Motor neuron (in vitro differentiated cells): ENCODE measurements at places on chromosomes 11 and 22. TPM values are rescaled to one million over a fixed set of nuclear protein-coding genes. Genes with fewer than 3 reads are reported as not detected.

KIF18A gene
- total RNA-seq: 11.7 and 12.6 TPM in 2 replicates

FAM181B gene
- 3.6 and 3.9 TPM in 2 replicates for total RNA-seq

RTN4RL2 gene
- 1.2 and 2.1 TPM in 2 replicates for total RNA-seq

ASPHD2 gene
- total RNA-seq: 7.0 and 7.9 TPM in 2 replicates

HORMAD2 gene
- 0.13 TPM in 1 of 2 replicates, not detected in the other for total RNA-seq

A4GALT gene
- total RNA-seq: 1.2 and 1.5 TPM in 2 replicates

SSRP1 gene
- 129 and 142 TPM in 2 replicates for total RNA-seq

GRCh38 chr11:23789938-23790371 is 706.9 kb upstream of the LUZP2 start:
- no peak for ATAC-seq

DNA sequence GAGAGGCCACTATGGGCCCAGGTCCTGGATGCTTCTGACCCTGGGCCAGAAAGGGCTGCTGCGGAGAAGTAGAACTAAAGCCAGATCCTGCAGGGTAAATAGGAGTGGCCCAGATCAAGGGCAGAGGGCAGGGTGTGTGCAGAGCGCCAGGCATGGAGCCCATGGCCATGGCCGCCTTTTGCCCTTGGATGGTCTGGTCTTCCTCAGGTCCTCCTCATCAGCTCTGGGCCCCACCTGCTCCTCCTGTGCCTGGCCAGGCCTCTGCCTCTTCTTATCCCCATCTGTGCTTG is 277.6 kb downstream of the BRD1 start:
- ATAC-seq: no peak

DNA sequence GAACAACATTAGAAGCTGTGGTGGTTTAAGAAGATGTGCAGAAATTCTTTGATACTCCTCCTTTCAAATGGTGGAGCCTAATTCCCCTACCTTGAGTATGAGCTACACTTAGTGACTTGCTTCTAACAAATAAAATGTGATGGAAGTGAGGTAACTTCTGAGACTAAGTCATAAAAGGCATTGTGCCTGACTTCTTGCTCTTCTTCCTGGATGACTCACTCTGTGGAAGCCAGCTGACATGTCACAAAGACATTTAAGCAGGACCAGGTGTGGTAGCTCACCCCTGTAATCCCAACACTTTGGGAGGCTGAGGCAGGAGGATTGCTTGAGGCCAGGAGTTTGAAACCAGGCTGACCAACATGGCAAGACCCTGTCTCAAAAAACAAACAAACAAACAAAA is 3.9 kb upstream of the PLA2G3 start:
- no peak for ATAC-seq

GRCh38 chr11:120343429-120343828 is 7.2 kb downstream of the ARHGEF12 start:
- peak; percentile 33 for ATAC-seq

GRCh38 chr11:78216021-78216420 is 27.3 kb downstream of the USP35 start:
- no peak for ATAC-seq

GRCh38 chr11:110128161-110128560 is 35.0 kb downstream of the ZC3H12C start:
- ATAC-seq: no peak

GRCh38 chr11:128840783-128841182 is 26.3 kb downstream of the KCNJ1 start:
- no peak for ATAC-seq

DNA sequence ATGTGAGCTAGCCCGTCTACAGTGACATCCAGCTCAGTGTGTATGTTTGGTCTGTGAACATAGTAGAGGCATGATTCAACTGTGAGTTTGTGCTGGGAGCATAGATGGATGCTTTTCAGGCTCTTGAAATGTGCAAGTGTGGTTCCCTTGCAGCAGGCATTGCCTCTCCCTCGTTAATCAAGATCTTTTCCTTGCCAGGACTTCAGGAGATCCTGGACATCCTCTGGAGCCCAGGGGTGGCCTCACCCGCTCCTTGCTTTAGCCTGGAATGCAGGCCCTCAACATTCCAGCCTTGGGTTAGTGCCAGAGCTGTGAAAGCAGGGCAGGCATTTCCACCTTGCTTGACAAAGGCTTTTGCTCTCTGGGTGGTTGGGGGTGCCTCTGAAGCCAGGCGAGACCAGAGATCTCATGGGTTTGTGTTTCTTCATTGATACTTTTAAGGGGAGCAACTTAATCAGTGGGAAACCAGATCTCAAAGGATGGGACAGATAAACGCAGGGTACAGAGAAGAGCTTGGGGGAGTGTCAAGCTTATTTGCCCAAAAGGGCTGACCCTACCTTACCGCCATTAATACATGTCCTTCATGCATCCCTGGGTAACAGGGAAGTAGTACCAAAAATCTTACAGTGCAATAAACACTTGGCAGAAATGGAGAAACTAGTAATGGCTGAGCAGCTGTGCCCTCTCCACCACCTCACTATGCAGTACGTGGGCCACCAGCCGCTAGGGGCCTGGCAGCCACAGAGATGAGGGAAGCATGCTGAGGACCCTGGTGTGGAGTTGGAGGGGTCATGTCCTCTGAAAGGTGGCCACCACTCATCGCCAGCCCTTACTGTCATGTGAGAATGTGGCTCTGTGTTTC is 72.1 kb downstream of the PTPRJ start:
- ATAC-seq: no peak

GRCh38 chr11:64602466-64603070 is 11.5 kb downstream of the SLC22A12 start:
- ATAC-seq: no peak

DNA sequence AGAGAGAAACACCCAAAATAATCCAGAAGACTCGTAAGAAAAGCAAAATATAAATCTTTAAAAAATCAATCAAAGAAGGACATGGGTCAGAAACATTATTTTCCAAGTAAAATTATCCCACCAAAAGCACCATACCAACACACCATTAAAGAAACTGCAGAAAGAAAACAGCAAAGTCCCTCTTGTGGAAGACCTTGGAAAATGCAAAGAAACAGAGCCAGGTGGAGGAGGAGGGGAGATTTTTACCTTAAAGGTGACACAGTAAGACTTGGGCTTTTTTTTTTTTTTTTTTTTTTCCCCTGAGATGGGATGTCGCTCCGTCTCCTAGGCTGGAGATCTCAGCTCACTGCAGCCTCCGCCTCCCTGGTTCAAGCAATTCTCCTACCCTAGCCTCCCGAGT is 123.8 kb downstream of the LARGE1 start:
- no peak for ATAC-seq

DNA sequence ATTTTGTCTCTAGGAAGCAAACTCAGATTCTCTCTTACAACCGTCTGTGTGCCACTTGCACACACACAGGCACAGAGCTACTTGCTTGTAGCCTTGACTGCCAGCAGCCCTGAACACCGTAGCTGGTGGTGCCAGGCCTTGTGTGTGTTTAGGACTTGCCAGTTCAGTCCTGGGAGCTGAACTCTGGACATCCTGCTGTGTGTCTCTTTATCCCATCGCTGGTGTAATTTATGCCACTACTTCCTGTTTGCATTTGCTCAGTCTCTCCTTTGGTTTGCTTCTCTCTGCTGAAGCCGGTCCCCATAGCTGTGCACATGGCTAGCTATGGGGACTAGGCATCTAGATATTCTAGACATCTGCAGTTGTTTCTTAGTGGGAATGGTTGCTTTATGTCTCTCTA is 24.0 kb downstream of the MARK2 start:
- ATAC-seq: no peak

DNA sequence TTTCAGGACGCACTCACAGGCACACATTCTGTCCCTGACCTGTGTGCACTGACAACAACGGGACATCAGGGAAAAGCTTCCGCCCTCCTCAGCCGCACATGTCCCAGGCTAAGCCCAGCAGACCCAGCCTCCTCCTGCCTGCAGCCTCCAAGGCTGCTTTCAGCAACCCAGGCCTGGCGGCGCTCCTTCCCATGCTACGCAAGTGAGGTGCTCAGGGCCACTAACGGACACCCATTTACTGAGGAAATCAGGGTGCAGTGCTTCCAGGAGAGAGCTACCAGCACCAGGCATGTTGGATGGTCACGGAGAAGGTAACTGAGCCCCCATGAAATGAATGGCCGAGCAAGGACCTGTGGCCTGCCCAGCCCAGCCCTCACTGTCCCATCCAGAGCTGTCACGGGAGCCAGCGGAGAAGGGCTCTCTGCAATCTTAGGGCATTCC is 6.9 kb downstream of the MOB2 start:
- ATAC-seq: no peak

- no peak for ATAC-seq
Observed at GRCh38 chr11:10927538-10927937, 69.7 kb upstream of the ZBED5 start.

GRCh38 chr22:37033605-37034430 is 14.3 kb downstream of the MPST start:
- no peak for ATAC-seq

DNA sequence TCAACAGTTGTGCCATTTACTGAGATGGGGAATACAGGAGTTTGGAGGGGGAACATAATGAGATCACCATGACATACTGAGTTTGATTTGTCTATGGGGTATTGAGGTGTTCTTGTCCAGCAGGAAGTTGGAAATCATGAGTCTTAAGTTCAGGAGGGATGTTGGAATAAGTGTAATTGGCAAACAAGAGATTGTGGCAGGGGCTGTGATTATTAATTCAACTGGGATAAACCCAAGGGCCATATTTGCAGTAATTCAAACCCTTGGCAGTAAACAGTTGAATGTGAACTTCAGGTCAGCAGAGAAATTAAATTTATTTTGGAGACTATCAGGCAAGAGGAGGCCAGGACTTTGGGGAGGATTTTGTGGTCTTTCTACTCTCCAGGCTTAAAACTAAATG is 33.4 kb downstream of the ADM start:
- no peak for ATAC-seq

- no peak for ATAC-seq
Observed at GRCh38 chr11:66015454-66015881, 3.7 kb downstream of the CST6 start.

DNA sequence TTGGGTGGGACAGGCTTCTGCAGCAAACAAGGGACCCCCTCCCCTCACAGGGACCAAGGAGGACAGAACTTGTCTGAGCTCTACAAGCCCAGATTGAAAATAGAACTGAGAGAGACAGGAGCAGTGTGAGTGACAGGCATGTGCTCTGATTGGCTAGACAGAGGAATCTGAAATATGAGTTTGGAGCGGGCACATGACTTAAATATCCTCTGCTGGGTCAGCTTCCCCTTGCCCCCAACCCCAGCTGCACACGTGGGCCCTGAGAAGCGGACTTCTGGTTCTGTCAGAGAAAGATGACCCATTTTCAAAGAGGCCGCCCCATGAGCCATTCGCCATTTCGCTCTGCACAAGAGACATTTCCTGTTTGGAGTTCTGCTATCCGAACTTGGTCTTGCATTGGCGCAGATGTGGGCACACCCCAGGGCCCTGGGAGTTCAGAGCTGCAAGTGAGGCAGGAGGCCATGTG is 5.3 kb downstream of the TUBA8 start:
- ATAC-seq: no peak

DNA sequence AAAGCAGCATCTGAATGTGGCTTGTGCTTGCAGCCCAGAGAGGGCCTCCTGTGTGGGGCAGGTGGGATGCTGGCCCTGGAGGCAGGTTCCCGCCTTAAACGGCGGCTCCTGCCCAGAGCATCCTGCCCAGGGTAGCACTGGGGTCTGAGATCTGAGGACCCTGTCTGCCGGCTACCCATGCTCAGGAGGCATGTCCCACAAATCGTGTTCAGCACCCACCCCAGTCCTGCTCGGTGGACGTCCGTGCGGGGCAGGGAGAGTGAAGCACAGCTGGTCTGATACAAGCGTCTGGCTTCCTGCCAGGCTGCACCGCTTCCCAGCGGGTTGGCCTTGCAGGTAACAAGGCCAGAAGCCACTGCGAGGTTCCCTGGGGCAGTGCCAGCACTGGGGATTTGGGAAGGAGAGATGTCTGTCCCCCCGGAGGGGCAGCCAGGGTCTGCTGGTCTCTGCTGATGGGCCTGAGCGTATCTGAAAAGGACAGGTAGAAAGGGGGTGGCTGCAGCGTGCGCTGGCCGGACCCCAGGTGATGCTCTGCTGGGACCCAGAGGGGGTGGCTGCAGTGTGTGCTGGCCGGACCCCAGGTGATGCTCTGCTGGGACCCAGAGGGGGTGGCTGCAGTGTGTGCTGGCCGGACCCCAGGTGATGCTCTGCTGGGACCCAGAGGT is 3.6 kb downstream of the TRABD start:
- no peak for ATAC-seq
